MG63 (cell line): ENCODE measurements at places on chromosomes 12 and 14.
A peak's percentile ranks its signal among the peaks of the same experiment; 100 is the strongest.

- no peak for DNase-seq
These were observed 71.0 kb downstream of the TESC start for GRCh38 chr12:117028254-117028653.

DNA sequence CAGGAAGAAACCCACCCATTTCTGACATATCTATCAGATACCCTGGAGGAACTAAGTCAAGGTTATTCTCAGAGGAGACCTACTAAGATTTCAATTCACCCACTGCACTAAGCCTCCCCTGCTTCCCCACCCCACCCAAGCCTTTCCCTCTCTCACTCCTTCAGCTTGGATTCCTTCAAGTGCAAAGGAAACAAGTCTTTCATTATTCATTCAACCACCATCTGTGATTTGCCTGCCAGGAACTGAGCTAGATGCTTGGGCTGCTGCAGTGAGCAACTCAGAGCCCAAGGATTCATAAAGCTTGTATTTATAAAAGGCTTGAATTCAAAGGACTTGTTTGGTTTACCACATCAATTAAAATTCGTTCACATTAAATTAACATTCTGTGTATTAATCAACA lies 161.3 kb downstream of the GXYLT1 start:
- DNase-seq = no peak

- peak; percentile 80 for DNase-seq
These were observed 55.6 kb downstream of the CLIP1 start for GRCh38 chr12:122366685-122367475.

DNA sequence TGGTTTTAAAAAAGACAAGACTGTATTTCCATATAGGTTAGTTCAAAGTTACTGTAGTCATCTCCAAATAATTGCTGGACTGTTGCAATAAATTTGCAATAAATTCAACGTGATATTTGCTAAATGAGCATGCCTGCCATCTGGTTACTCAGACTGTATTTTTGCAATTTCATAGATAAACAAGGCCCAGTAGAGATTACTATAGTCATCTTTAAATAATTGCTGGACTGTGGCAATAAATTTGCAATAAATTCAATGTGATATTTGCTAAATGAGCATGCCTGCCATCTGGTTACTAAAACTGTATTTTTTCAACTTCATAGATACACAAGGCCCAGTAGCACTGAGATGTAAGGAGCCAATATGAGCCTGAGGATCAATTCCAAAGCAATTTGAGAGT lies 5.6 kb downstream of the NTN4 start:
- no peak for DNase-seq

- peak; percentile 96 for DNase-seq
These were observed 27.7 kb upstream of the JDP2 start for GRCh38 chr14:75399843-75400775.

DNA sequence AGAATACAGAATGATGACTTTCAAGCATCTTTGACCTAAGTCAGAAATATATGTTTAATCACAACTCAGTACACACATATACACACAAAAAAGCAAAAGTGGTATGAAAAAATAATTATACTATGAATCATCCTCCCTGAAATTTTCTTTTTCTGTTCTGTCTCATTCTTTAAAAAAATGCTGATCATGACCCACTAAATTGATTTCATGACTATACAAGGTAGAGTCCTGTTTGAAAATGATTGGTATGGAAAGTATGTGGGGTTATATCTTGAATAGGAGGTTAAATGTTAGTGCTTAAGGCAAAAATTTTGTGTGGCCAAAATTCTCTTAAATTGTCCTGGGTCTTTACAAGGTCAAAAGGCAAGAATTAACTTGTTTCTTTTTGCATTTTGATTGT lies 80.4 kb downstream of the SUDS3 start:
- DNase-seq = no peak

GRCh38 chr12:9718968-9719367 lies 13.9 kb downstream of the CLECL1 start:
- no peak for DNase-seq

- DNase-seq = peak; percentile 0
These were observed 8.5 kb upstream of the MGAT4C start for GRCh38 chr12:86264451-86265328.

- DNase-seq = peak; percentile 76
These were observed at the start of the genes ALKBH1 and SLIRP for GRCh38 chr14:77707724-77708408. TSS of gene ALKBH1 (minus strand) at chr14:77708023. CDS start at chr14:77708004, 19 bp downstream. TSS of gene SLIRP (plus strand) at chr14:77708103. CDS start at chr14:77708112, 9 bp downstream.

DNA sequence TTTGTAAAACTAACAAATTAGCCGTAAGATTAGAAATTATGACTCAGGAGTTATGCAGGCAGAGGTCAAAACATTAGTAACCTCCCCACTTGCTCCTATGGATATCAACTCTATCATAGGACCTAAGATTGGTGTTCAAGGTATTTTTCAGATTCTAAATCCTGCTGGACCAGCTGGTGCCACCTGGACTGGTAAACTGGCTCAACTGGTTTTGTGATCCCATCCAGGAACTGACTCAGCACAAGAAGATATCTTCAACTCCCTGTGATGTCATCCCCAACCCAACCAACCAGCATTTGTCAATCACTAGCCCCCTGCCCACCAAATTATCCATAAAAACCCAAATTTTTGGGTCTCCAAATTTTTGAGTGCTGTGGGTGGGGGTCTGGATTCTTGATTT lies 98.1 kb upstream of the OR4E1 start:
- no peak for DNase-seq

DNA sequence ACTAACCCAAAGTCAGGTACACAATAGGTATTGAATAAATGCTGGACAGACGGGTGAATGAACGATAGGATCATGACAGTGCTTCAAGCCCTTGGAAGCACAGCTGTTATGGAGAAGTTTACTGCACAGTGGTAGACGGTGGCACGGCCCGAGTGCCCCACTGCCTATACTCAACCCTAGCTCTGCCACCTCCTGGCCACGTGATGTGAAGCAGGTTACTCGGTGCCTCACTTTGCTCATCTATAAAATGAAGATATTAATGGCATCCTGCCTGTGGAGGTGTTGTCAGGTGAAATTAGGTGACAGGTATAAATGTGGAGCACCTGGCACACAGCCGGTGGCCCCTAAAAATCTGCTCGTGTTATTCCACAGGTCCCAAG lies 5.8 kb downstream of the ASB2 start:
- DNase-seq = no peak

- DNase-seq = no peak
These were observed 132.7 kb upstream of the EEA1 start for GRCh38 chr12:93061473-93062419.

DNA sequence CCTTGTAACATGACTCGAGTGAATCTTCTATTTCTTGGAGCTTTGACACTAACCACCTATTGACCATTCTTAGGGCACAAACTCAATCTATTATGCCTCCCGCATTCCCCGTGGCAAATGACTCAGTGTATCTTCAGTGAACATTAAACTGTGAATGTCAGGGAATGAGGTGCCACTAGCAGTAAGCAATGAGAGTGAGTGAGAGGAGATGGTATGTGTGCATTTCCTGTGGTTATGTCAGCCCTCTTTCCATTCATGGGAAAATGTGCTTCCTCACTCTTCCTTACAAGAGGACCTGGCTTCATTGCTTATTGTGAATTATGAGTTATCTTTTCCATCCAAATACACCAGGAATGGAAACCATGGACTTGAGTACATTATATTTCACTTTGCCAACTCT lies 229.2 kb downstream of the EMP1 start:
- peak; percentile 54 for DNase-seq

- no peak for DNase-seq
These were observed 93.5 kb downstream of the SMOC1 start for GRCh38 chr14:69972755-69973154.

GRCh38 chr12:54037360-54038283 lies 4.8 kb downstream of the HOXC5 start:
- no peak for DNase-seq

DNA sequence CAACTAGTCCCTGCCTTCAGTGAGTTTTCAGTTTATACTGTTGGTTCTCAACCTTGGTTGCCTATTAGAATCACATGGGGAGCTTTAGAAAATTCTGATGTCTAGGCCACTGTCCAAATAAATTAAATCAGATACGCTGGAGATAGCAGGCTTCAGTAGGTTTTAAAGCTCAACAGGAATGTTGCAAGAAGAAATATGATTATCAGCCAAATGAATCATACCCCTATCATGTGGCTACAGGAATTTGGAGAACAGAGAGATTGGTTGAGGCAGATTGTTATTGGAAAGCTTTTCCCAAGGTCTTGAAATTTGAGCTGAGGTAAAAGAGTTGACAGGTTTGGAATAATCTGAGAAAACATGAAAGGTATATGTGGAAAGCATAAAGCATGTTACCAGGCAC lies 125.3 kb downstream of the WIF1 start:
- DNase-seq = no peak

GRCh38 chr14:104104076-104104901 lies 18.8 kb downstream of the ASPG start:
- no peak for DNase-seq

DNA sequence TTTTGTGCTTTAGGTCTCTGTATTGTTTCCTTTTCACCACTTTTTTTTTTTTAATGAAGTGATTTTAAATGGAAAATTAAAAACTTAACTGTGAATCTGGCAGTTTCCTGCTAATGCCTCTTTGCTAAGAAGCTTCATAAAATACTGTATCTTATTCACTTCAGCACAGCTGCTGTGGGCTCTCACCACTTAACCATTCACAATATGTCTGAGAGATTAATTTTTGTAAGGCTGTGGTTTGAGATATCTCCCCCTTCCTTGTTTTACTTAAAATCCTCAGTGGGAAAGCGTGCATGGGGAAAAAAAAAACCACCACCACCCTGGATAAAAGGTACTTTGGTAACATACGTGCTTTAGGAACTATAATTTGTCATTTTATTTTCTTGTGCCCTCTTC lies 115.9 kb downstream of the ETV6 start:
- DNase-seq = no peak

DNA sequence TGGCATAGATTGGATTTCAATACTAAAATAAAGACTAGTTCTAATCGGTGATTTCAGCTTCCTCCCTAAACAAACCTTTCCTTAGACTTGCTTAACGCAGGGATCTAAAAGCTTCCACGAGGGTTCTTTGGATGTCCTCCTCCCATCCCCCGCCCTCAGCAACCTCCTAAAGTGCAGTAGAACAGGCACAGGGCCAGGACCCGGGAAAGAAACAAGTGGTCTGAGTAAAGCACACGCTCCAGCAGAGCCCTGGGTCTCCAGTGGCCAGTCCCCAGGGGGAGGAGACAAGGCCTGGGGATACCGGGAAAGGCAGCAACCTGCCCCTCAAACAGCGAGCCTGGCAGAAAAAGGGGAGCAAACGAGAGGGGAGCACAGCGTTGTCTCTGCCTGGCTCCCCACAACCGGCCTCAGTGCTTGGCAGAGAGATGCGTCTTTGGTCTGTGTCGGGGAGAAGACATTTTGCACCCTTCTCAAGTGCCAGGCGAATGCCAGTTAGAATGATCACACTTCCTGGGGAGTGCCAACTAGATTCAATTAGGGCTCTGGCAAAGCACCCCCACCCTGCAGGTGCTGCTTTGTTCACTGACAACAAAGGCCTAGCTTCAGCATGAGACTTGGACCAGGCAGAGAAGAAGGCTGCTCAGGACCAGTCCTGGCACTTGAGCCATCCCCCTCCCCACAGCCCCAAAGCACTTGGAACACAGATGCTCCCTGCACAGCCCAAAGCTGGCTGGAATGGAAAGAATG lies 17.1 kb upstream of the SLC6A12 start:
- no peak for DNase-seq

DNA sequence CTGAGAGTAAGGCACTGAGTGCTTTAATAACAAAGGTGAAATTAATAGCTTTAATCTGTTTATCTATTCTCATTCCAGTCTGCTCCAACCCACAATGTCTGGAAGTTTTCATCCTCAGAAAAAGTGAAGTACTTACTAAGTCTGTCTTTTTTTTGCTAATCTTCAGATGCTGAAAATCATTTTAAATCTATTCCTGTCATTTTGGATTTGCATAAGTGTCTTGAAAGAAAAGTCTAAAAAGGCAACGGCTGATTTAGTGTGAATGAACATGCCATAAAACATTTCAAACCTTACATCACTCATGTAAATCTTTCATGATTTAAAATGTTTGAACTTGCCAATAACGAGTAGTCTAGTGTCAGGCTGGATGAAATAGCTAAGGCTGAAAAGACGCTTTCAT lies 685.6 kb downstream of the RPS29 start:
- no peak for DNase-seq
